ENCODE measurements at places on chromosomes 11 and 22.
A peak's percentile ranks its signal among the peaks of the same experiment; 100 is the strongest.

DNA sequence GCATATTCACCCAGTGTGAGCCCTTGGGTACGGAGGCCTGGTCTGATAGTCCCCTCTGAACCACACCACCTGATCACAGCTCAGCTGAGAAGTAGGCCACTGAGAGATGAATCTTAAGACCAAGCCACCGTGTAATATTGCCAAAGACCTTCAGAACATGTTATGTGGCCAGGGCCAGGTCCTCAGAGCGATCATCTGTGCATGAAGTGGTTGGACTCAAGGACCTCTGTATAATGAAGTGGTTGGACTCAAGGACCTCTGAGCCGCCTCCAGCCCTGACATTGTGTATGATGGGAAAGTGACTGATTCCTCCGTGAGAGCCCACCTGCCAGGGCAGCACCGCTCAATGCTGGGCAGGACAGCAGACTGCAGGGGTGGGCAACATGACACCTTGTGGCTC lies 70.2 kb downstream of the TP53I11 start:
- no peak for DNase-seq

DNA sequence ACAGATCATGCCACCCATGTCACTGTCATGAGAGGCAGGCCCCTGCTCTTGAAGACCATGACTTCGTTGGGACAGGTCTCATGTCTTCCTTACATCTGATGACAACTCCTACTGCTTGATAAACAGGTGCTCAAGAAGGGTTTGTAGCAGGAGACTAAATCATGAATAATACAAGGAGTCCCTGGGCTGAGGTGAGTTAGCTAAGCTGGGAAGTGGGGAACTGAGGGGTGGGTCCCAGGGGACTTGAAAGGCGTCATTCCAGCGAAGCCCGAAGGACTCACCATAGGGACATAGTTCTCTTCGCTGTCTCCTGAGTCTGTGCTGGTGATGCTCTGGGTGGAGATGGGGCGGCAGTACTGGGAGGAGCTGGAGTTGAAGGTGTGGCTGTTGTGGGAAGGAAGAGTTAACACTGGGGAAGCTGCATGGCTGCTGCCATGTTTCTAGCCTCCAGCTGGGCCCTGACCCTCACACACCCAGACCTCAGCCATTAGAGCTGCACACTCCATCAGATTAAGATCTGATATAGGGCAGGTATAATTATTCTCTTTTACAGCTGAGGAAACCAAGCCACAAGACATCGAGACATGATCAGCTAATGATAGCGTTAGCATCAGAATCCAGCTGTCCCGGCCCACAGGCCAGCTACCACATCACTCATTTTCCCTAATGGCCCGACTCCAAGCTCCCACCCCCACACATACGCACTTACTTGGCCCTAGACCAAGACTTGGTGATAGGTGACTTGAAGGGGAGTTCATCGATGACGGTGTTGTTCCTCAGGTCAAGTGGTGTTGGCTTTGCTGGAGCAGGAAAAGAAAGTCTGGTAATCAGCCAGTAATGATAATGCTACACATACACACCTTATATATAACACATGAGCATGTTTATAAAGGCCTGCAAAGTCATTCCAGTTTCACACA lies 32.9 kb downstream of the USP35 start:
- DNase-seq = no peak

DNA sequence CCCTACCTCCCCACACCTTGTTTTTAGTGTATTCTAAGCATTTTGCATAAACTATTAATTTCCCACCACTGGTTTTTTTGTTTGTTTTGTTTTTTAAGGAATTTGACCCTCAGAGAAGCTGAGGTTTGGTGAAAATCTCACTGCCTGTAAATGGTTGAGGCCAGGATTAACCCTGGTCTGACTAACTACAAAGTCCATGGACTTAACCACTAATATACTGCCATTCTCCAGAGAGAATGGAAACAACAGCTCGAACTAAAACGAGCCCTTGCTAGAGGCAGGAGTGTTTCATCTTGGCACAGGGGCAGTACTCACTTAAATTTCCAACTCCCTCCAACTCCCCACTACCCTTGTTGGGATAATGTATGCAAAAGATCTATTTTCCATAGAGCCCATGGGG lies 3.0 kb downstream of the CTNND1 start:
- no peak for DNase-seq

- no peak for DNase-seq
These were observed 39.0 kb downstream of the CWC15 start for GRCh38 chr11:94934362-94934761.

- DNase-seq = no peak
These were observed 28.6 kb upstream of the BIRC3 start for GRCh38 chr11:102288725-102289083.

GRCh38 chr11:131849485-131849884 lies 479.1 kb downstream of the NTM start:
- DNase-seq = no peak

DNA sequence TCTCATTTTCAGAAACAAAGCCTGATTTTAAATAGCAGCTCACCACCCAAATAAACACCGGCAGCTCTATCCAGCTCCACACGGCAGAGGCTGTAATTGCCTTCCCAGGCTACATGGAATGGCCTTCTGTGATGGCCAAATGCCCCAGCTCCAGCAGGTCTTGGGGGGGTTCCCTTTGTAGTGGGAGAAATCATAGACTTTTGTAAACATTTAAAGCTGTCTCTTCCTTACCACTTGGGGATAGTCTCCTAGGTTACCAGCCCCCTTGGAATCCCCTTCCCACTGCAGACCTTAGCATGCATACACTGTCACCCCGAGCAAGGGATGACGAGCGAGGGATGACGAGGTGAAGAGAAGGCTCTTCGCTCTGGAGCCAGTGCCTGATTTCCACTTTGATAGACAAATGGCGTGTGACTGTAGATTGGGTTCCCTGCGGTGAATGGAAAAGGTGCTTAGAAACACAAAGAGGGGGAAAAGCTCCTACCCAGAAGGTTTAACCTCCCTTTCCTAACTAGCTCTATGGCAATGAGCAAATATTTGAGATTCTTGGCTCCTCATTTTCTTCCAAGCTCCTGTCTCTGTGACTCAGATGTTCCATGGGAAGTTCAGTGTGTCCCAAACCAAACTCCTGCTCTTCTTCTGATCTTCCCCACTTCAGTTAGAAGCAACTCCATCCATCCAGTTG lies 108.0 kb upstream of the CADM1 start:
- DNase-seq = no peak

- no peak for DNase-seq
These were observed 14.8 kb downstream of the GAB2 start for GRCh38 chr11:78402847-78403246.

GRCh38 chr11:6468712-6469495 lies 4.8 kb downstream of the TRIM3 start:
- peak; percentile 92 for DNase-seq

GRCh38 chr11:70892889-70893288 lies 359.5 kb downstream of the SHANK2 start:
- no peak for DNase-seq

- DNase-seq = no peak
These were observed 45.9 kb upstream of the SYT7 start for GRCh38 chr11:61626580-61627380.

DNA sequence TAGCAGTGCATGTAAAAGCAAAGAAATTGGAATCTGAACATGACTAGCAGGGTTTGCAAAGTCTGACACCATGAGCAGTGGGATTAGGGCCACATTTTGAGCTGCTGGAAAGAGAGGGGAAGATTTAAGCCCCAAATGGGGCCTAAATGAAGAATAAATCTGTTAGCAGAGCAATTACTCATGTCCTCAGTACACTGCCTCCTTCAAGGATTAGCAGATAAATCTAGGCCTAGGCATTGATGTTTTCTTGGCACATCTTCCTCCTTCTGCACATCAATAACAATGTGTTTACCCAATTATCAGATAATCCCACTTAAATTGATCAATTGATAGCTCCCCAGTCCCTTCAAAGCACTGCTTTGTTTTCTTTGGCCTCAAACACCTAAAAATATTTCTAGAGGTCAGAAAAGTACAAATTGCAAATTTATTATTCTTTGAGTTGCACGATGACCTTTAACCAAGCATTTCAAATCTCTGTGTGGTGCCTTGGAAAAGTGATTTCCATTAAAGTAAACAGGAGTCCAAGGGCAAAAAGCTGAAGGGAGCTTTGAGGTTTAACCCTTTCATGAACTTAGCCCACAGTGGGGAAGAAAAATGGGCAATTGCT lies 514.7 kb upstream of the CHORDC1 start:
- no peak for DNase-seq
